ENCODE measurements at places on chromosomes 2 and 18. TPM values are rescaled to one million over a fixed set of nuclear protein-coding genes. Genes with fewer than 3 reads are reported as not detected.

DNA sequence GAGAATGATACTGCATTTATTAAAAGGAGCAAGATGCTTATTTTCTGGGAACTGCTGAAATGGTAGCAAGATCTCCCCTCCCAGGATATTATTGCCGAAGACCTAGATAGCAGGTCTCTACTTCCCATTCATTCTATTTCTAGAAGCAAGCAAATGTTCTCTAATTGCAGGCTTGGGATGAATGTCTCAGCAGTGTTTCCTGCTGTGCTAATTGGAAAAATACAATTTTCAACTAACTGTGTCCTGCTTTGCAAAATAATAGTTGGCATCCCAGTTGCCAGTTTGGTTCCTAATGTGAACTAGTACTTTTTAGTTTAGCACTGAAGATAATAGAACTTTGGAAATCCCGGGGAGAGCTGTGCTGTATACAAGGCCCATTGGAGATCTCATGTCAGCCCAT is 26.1 kb downstream of the SLC20A1 start:
- H3K4me1 ChIP-seq: peaks cover 4% of the 10 kb centered on the region
- DNase-seq: no peak

GRCh38 chr2:73225513-73226360 is 7.3 kb downstream of the PRADC1 start:
- H3K4me3 ChIP-seq: no peak overlapping the region
- no peak for DNase-seq

DNA sequence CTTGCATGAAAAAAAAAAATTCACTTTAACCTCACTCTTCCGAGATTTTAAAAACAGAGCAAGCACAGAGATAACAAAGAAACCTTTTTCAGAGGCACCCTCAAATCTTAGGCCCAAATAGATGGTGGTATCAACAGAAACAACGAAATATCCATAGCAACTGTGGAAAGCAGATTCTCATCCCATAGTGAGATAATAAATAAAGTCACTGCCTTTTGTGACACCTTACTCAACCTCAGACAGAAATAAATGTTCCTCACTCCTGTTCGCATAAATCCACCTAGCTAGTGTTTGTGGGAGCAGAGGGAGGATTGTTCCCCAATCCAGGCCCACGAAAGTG is 60.9 kb upstream of the RTN4 start:
- H3K27me3 ChIP-seq: no peaks in the 10 kb centered on the region
- no peak overlapping the region for H3K4me3 ChIP-seq
- H3K27ac ChIP-seq: no peak overlapping the region

DNA sequence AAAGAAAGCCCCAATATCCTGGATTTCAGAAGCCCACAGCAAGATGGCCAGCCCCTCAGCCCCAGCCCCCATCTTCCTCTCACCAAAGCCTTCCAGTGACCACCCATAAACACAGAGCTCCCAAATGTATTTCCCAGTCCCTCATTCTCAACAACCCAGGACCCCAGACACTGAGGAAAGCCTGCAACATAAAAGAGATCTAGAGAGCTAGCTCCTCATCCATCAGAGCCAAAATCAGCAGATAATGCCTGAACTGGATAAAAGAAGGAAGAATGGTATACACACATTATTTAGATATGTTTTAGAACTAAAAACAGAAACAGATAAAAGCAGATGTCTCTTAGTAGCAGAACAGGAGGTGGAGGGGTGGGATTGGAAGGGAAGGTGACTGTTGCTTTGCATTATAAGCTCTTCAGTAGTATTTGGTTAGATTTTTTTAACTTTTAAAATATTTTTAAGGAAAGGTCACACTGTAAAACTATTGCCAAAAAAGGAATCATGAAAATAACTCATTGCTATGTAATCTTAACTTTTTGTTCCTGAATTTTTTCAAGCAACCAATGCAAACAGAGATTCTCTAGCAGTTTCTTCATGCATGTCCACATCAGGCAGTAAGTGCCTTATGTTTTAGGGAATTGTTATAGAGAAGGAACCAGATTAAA is 144.2 kb upstream of the PKDCC start:
- H3K4me1 ChIP-seq: peaks cover 3% of the 10 kb centered on the region
- no peak overlapping the region for H3K4me3 ChIP-seq
- peaks cover 6% of the 10 kb centered on the region for H3K27me3 ChIP-seq
- peaks cover 5% of the 10 kb centered on the region for H3K36me3 ChIP-seq
- no peak for DNase-seq

- no peak for DNase-seq
- no peaks in the 10 kb centered on the region for H3K36me3 ChIP-seq
- H3K27me3 ChIP-seq: peaks cover 2% of the 10 kb centered on the region
Observed at GRCh38 chr2:1499033-1499795, 86.0 kb downstream of the TPO start.

GRCh38 chr18:54192900-54193299 is 31.6 kb downstream of the MBD2 start:
- DNase-seq: no peak
- H3K27ac ChIP-seq: no peak overlapping the region
- H3K36me3 ChIP-seq: peaks cover 1% of the 10 kb centered on the region

DNA sequence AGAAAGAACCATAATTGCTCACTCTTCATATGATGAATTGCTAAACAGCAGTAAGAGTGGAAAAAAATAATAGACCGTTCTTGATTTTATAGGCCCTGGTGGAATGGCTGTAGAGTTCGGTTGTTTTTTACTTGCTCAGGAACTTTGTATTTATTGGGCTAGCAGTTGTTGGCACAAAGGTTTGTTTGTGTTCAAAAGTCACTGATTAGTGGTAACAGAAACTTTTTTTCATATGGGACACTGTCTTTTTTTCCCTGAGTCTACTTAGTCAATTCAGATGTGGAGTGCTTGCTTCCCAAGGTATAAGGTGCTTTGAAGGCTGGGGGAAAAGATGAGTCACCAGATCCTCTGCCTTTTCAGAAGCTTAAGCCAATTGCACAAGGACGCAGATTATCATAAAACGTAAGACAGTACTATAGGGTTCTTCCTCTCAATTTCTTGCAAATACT is 25.8 kb downstream of the PHLPP1 start:
- DNase-seq: no peak
- H3K4me3 ChIP-seq: no peak overlapping the region
- H3K27ac ChIP-seq: no peak overlapping the region
- H3K4me1 ChIP-seq: peaks cover 19% of the 10 kb centered on the region

GRCh38 chr2:6780765-6781274 is 84.9 kb downstream of the CMPK2 start:
- peaks cover under 1% of the 10 kb centered on the region for H3K27me3 ChIP-seq
- H3K4me3 ChIP-seq: peak overlapping the region; percentile 31
- H3K27ac ChIP-seq: no peak overlapping the region
- no peak for DNase-seq

- H3K27ac ChIP-seq: no peak overlapping the region
- no peak for DNase-seq
- H3K4me1 ChIP-seq: no peaks in the 10 kb centered on the region
Observed at GRCh38 chr2:1837458-1837857, 93.1 kb upstream of the PXDN start.

The FAM237A gene
- not detected for polyA plus RNA-seq

The DSG3 gene
- not detected for polyA plus RNA-seq

The ALK gene
- polyA plus RNA-seq: not detected

The TLX2 gene
- polyA plus RNA-seq: not detected

The PCARE gene
- not detected for polyA plus RNA-seq

The IWS1 gene
- 13.1 TPM for polyA plus RNA-seq

The TMEM169 gene
- polyA plus RNA-seq: not detected

The PIEZO2 gene
- polyA plus RNA-seq: not detected

Measured in immature natural killer cell (primary cell).